Nucleus accumbens (tissue), 56 donors: ENCODE measurements at places on chromosomes 2 and 18.

DNA sequence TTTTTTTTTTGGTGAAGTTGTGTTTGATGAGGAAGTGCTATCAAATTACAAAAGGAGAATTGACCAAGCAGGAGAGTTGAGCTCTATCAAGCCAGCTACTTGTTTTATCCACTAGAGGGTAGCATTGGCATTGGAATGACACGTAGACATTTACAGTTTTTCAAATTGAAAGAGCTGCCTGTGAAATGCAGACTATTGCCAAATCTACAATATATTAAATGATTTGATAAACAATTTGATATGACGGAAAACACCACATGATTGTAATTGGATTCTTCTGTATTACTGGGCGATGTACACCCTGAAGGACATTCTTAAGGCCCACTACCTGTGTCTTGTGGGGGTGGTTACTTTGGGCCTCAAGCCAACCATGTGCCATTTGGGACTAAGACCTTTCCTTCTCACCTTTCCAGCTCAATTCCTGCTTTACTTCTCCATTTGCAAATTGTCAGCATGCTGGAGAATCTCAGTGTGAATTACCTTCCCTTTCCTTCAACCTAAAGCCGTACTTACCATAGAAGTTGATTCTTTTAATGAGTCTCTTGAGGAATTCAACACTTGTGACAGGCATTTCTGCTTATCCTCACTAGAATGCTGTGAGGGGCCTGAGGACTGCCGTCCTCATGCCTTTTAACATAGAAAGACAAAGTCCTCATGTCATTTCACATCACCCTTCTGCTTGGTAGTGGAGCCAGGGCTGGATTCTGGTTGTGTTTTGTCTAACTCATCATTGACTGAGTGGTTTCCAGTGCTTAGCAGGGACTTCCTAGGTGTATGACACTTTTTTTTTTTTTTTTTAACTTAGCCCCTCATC lies 134.8 kb upstream of the THUMPD2 start:
- DNase-seq, result no peak

- DNase-seq, result no peak
Measured at GRCh38 chr18:56321470-56321869, 316.9 kb downstream of the TXNL1 start.

- no peak for DNase-seq
Measured at GRCh38 chr2:146669735-146670134, 1175.1 kb upstream of the ACVR2A start.

DNA sequence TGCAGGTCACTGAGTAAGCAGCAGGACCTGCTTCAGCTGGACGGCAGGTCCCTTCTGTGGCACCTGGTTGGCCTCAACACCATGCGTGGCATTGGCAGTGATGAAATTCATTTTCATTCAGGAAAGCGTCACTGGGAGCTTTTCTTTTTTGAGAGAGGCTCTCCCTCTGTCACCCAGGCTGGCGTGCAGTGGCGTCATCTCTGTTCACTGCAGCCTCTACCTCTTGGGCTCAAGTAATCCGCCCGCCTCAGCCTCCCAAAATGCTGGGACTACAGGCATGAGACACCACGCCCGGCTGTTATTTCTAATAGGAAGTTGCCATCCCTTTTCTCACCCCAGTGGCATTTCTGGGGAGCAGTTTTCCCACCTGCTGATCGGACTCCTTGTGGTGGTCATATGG lies 39.3 kb downstream of the NCK2 start:
- DNase-seq, result no peak

DNA sequence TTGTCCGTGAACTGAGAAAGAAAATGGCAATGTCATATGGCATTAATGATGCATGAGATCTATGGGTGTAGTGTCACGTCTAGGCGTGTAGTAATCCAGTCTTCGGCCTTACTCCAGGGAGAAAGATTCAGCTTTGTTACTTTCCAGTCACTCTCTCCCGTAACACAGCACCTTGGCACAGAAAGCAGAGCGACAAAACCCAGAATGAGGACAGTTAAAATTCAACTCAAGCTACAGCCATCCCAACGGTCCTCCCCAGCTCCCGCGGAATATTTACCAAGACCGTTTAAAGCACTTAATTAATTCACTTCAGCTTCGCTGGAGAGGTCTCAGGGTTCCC lies 797 bp upstream of the CRIM1 start:
- no peak for DNase-seq

- no peak for DNase-seq
Measured at GRCh38 chr2:37366773-37367172, 22.3 kb downstream of the QPCT start.

GRCh38 chr2:20333738-20334137 lies 16.9 kb downstream of the PUM2 start:
- DNase-seq, result no peak

DNA sequence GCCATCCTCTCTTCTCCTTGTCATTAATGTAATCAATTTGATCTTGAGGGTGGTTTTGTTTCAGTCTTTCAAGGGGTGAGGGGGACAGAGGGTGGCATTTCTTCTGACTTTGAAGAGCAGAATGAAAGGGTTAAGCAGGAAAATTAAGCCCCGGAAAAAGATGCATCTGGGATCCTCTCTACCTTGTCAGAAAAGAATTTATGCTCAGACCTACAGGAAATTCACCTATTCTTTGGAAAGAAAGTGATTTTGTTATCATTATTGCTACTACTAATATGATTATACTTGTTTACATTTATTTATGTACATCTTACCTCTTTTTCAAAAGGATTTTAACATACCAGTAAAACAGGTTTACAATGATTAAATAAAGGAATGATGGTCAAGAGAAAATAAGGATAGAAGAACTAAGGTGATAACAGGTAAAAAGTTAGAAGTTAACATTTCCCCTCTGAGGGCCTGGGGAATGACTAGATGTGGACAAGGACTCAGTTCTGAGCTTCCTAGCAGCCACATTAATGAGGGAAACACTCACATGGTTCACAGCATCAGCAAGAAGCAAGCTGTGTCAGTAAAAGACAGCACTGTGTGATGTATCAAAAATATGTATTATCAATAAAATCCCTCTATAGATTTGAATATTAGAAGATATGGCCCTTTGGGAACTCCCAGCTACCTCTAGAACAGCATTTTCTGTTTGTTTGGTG lies 151.4 kb downstream of the MYCN start:
- DNase-seq, result no peak

GRCh38 chr18:13318731-13319501 lies 100.4 kb downstream of the LDLRAD4 start:
- no peak for DNase-seq

DNA sequence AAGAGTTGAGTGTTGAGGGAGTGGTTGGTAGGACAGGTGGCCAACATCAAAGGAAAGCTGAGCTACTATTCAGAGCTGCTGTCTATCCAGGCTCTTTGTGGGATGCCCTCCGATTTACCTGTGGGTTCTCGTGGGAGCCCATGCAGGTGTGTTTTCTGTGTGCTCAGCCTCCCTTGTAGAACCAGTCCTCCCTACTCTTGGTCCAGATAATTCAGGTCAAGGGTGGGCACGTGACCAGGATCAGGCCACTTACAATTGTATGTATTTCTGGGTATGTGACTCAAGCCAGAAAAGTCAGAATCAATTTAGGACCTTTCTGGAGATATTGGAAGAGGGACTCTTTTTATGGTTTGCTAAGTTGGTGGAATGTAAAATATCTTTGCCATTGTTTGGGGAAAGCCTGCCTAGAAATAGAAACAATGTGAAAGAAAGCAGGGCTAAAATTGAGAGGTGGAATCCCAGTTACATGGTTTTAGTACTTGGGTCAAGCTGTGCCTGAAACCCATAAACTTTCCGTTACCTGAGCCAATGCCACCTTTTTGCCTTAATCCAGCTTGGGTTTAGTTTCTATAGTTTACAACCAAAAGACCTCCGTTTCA lies 93.2 kb downstream of the PDCL3 start:
- DNase-seq, result no peak

- no peak for DNase-seq
Measured at GRCh38 chr2:137872577-137872976, 91.7 kb upstream of the HNMT start.

DNA sequence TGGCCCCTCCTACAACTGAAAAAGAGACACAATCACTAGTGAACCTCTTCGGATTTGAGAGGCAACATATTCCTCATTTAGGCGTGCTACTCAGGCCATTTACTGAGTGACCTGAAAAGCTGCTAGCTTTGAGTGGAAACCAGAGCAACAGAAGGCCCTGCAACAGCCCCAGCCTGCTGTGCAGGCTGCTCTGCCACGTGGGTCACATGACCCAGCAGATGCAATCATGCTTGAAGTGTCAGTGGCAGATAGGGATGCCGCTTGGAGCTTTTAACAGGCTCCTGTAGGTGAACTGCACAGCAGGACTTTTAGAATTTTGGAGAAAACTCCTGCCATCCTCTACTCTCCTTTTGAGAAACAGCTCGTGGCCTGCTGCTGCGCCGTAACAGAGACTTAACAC lies 578.6 kb upstream of the RAB6C start:
- DNase-seq, result no peak

GRCh38 chr2:1830936-1831619 lies 86.8 kb upstream of the PXDN start:
- DNase-seq, result no peak

DNA sequence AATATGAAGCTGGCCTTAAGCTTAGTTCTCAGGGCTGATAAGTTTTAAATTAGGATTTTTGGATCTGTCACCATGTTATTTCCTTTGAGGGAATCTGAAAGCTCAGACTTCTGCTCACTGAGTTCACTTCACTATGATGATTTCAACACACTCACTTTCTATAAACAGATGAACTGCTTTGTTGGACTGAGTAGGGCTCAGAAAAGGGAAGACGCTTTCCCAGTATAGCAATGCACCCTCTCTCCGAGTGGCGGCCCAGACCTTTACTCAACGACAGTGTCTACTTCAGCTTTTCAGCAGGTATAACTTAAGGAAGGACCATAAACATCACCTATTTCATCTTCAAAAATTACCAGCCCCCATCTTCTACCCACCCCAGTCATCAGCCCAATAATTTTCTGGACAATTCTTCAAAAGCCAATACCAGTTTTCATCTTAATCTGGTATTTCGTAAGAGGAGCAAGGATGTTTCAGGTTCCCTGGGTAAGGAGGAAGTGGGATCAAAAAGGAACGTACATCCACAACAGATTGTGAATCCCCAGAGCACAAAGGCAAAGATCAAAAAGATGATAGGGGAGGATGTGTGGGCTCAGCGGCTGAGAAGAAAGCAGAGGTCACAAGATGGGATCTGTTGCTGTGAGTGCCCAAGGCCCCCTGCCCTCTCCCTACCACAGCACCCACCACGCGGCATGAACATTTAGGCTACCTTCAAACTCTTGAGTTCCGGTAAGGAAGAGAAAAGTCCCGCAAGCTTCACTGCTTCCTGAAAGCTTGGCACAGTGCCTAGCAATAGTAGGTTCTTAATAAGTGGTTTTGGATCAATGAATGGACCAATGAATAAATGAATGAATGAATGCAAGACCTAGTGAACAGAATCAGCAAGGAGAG lies 41.9 kb downstream of the LPIN2 start:
- no peak for DNase-seq

DNA sequence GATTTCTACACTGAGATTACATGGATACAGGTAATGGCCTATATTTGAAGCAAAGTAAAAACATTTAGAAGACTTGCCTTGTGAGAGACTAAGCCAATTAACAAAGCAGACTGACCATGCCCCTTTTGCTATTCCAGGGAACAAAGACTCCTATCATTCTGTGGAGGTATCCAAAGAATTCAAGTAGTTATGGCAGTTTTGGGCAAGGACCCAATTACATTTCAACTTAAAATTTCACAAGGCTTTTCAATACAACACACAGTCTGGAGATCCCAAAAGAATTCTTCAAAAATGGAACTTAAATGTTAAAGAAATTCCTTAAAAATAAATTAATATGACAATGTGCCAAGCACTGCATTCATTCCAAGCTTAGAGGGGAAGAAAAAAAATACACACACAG lies 109.2 kb upstream of the CHRNA1 start:
- no peak for DNase-seq

- DNase-seq, result no peak
Measured at GRCh38 chr2:109527846-109528705, 85.7 kb downstream of the SEPTIN10 start.

GRCh38 chr2:164314148-164314547 lies 307.1 kb downstream of the GRB14 start:
- no peak for DNase-seq

DNA sequence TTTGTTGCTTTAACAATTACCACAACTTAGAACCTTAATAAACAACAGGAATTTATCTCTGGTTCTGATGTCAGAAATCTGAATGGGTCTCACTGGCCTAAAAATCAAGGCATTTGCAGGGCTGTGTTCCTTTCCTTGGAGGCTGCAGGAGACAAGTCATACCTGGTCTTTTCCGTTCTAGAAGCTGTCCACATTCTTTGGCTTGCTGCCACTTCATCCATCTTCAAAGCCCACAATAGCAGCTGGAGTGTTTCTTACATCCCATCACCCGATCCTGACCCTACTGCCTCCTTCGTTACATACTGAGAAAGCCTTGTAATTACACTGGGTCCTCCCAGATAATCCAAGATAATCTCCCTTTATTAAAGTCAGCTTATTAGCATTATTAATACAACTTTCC lies 18.1 kb downstream of the NETO1 start:
- DNase-seq, result no peak

DNA sequence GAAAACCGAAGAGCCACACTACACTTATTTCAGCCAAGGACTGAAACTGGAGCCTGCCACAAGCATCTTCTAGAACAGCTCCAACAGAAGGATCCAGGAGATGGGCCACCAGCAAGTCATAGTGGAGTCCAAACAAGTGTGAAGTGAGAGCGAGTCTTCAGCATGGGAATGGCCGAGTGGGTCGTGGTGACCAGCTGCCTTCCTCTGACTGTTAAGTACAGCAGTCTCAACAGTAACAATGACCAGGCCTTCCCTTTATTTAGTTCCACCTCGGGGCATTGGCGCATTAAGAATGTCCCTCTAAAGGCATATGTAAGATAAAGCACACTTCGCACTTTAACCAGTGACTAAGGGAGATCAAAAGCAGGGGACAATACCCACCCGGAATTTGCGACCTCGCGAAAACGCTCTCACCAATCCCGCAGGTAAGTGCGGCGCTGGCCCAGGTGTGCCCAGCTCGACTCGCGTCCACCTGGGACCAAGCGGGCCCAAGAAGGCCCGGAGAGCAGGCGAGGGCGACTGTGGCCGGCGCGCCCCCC lies 1.1 kb downstream of the L3MBTL4 start:
- no peak for DNase-seq

- no peak for DNase-seq
Measured at GRCh38 chr2:20008703-20009102, 3.8 kb downstream of the MATN3 start.

GRCh38 chr2:120012363-120012762 lies 514 bp upstream of the EPB41L5 start:
- DNase-seq, result no peak
